ENCODE measurements at places on chromosomes 4 and X.
A peak's percentile ranks its signal among the peaks of the same experiment; 100 is the strongest.

GRCh38 chr4:147117431-147117830, 171.8 kb upstream of the TTC29 start:
- no peak for DNase-seq

GRCh38 chrX:68345025-68345424, 88.3 kb downstream of the OPHN1 start:
- DNase-seq, result no peak

DNA sequence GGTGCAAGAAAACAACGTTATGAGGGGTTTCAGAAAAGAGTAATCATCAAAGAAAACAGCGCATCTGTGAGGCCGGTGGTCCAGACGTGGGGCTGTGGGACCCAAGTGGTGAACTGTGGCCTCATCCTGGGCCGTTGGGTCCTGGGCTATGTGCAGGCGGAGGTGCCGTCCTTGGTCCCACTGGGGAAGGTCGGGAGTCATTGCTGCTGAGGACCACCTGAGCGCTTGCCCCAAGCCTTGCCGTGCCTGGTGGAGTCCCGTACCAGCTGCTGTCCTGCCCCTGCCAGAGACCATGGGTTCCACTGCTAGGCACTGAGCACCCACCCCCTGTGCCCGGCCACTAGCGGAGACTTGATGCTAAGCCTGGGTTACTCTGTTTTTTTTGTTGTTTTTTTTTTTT, 25.5 kb upstream of the UVSSA start:
- DNase-seq, result no peak

GRCh38 chr4:126592088-126592487, 1040.7 kb upstream of the INTU start:
- peak; percentile 23 for DNase-seq

DNA sequence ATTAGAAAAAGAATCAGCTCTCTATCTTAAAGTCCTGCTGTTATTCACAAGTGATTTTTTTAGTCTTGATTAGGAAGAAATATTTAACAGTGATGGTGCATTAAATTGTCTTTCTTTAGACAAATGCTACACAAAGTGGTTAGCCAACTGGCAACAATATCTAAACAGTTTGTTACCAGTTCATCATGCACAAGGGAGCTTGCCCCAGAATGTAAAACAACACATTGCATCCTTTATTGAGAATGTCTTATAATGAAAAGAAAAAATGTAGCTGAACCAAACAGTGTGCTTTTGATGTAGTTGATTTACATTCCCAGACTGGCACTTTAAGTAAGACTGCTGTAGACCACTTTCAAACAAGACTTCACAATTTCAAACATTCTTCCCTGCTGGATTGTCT, 34.1 kb upstream of the NAA11 start:
- no peak for DNase-seq

DNA sequence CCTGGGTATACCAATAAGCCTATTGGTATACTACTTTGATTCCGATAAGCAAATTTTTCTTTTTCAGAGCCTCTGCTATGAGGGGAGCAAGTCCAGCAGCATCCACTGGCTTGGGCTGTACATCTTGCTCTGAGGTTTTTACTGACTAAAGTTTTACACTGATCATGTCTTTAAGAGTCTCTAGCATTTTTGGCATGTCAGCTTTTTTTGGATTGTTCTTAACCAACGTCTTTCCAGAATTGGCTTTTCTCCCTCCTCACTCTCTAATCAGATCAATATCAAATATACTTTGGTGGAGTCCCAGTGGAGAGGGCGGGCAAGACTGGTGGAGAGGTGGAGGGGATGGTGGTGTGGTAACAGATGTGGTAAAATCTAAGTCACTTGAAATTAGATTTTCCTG, 196.8 kb downstream of the HEPH start:
- DNase-seq, result no peak

DNA sequence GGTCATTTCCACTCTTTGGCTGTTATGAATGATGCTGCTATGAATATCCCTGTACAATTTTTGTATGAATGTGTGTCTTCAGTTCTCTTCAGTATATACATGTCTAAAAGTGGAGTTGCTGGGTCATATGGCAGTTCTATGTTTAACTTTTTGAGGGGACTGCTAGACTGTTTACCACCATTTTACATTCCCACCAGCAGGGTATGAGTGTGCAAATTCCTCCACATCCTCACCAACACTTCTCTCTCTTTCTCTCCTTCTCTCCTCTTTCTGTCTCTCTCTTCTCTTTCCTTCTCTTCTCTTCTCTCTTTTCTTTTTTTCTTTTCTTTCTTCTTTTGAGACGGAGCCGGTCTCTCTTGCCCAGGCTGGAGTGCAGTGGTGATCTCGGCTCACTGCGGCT, 7.8 kb downstream of the WWC2 start:
- peak; percentile 37 for DNase-seq

GRCh38 chr4:152510349-152511147, 25.3 kb downstream of the FBXW7 start:
- no peak for DNase-seq

GRCh38 chr4:152735396-152735859, 44.1 kb downstream of the TIGD4 start:
- DNase-seq, result peak; percentile 21

DNA sequence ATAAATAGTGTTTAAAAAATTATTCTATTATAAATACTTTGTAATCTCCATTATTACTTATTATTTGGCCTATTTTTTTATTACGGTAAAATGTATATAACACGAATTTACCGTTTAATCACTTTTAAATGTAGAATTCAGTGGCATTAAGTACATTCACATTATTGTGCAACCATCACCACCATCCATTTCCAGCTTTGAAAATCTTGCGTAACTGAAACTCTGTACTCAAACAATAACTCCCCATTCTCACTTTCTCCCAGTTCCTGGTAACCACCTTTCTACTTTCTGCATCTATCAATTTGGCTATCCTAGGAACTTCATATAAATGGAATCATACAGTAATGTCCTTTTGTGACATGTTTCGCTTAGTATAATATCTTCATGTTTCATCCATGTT, 45.7 kb downstream of the PASD1 start:
- no peak for DNase-seq

DNA sequence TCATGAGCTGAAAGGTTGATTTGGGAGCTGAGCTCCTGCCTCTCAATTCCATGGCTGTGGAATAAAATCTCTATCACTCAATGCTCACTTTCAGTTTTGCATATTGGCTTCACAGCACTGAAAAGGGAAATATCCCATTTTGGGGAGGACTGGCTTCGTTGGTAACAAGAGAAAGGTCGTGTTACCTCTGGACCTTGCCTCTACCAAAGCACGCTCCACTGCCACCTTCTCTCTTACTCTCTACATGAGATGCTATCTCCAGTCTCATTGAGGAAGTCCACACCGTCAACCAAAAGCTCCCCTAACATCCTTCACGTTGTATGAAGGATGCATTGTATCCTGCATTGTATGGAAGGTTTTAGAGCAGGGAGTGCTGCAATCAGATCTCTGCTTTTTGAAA, 195.0 kb upstream of the LDB2 start:
- no peak for DNase-seq

DNA sequence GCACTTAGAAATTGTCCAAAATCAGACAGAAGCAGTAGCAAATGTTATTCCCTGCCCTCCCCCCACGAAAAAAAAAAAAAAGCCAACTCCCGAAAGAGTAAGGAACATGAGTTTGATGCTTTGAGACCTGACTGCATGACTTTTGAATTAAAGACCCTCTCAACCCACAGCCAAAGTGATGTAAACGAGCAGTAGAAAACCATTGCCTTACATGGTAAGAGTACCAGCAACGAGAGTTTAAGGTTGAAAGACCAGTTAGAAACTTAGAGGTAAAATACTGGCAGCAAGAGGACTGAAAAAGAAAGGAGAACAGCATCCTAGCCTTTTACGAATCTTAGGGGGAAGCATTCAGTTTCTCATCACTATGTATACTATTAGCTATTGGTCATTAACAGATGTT, 10.0 kb upstream of the ANXA10 start:
- no peak for DNase-seq

DNA sequence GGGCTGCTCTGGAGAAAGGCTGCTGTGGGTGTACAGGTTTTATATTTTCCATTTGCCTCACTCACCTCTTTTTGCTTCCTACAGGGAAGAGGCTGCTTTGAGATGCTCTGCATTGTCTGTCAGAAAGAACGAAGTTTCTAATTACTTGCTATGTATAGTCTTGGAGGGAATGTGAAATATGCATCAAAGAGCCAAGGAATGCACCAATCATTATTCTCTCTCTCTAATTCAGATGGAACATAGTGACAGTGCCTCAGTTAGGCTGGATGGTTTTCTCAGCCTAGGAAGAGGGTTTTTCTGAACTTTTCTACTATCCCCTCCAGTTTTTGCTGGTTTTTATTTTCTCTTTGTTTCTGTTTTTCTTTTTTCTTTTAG, 106.8 kb upstream of the SLC4A4 start:
- peak; percentile 61 for DNase-seq

- peak; percentile 84 for DNase-seq
Measured at GRCh38 chrX:9271789-9272525, 192.9 kb upstream of the TBL1X start.

GRCh38 chr4:15390494-15390893, 37.3 kb upstream of the C1QTNF7 start:
- no peak for DNase-seq

GRCh38 chr4:106502106-106502699, 133.6 kb upstream of the GIMD1 start:
- DNase-seq, result peak; percentile 69

DNA sequence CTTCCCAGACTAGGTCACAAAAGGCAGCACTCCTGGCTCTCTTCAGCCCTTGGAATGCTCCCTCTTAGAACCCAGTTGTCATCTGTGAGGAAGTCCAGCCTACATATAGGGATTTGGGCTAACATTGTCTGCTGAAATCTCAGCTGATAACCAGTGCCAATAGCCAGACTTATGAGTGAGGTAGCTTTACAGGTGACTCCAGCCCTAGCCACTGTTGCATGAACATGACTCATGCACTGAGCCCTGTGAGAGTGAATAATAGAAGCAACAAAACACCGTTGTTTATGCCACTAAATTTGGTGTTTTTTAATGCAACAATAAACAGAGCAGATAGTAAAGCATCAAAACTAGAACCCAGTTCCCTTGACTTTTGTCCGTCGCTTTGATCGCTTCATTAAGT, 433.2 kb downstream of the STIM2 start:
- DNase-seq, result no peak
